ENCODE measurements at places on chromosomes 6 and 20. TPM values are rescaled to one million over a fixed set of nuclear protein-coding genes. Genes with fewer than 3 reads are reported as not detected.
A peak's percentile ranks its signal among the peaks of the same experiment; 100 is the strongest.

DNA sequence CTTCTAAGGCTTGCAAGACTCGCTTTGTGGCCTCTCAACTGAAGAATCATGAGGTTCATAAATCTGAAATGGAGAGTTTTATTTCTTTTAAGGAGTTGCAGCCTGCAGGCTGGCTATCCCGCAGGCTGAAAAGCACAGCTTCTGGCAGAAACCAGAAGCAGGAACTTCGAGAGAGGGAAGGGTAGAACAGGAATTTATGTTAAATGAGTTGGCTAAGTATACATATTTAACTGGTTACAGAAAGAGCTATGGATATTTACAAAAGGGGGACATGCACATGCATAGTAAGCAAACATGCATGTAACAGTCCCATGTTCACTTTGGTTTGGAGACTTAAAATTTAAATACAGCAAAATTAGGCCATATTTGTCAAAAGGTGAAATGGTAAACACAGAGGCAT, 787.0 kb downstream of the TFAP2A start:
- no peak overlapping the region for H3K4me3 ChIP-seq
- H3K27ac ChIP-seq, result no peak overlapping the region

AARS2 gene
- 4.4 TPM for polyA plus RNA-seq

- H3K27me3 ChIP-seq, result no peaks in the 10 kb centered on the region
- H3K27ac ChIP-seq, result no peak overlapping the region
- no peaks in the 10 kb centered on the region for H3K4me1 ChIP-seq
Observed at GRCh38 chr20:13493143-13493542, 145.6 kb downstream of the TASP1 start.

DNA sequence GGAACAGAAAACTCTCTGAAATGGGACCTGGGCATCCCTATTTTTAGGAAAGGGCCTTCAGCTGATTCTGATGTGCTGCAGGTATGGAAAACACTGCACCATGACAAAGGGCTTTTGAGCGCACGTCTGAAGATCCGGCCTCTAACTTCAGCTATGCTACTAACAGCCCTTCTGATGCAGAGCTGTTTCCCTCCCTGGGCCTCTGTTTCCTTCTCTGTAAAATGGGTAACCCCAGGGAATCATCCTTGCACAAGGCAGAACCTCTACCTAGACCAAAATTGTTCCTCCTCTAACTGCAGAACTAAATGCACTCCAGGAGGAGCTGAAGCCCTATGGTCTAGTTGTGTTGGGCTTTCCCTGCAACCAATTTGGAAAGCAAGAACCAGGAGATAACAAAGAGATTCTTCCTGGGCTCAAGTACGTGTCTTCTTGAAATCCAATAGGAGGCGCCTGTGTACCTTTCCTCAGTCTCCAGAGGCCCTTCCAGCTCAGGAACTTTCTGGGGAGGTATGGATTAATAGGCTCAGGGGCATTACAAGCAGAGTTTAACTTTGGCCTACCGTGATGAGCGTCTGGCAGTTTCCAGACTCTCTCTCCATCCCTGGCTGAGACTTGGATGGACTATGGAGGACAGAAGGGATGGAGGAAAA, 5.9 kb downstream of the GPX5 start:
- H3K4me1 ChIP-seq, result no peaks in the 10 kb centered on the region
- DNase-seq, result no peak
- H3K27ac ChIP-seq, result no peak overlapping the region
- H3K36me3 ChIP-seq, result no peaks in the 10 kb centered on the region

- H3K27ac ChIP-seq, result no peak overlapping the region
- no peak overlapping the region for H3K4me3 ChIP-seq
- no peaks in the 10 kb centered on the region for H3K36me3 ChIP-seq
- no peaks in the 10 kb centered on the region for H3K27me3 ChIP-seq
- DNase-seq, result no peak
Observed at GRCh38 chr6:69280858-69281257, 516.0 kb downstream of the LMBRD1 start.

DNA sequence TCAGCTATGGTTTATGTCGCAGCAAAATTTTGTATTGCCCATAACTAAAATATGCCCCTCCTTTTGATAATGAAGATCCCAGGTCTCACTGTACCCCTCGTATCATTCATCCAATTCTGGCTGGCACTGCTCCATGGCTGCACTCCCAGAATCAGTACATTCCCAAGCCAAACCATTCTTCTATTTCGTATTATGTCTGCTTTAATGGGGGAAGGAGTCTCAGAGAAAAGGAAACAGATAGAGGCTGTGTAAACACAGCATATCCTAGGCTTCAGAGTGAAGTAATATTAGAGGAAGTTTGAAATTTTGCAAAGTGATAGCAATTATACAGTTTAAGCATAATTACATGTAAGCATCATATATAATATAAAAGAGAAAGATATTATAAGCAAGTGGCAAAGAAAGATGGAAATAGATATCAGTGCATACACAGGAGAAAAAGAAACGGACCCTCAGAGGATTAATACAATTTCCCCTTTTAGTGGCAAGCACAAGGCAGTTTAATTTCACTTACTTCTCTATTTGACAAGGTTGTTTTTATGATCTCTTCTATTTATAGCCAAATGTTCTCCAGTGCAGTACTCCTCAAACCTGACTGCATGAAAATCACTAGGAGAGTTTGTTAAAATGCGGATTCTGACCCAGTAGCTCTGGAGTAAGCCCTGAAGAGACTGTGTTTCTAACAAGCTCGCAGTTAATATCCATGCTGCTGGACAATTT, 56.5 kb upstream of the TENT5A start:
- DNase-seq, result no peak
- no peaks in the 10 kb centered on the region for H3K36me3 ChIP-seq
- H3K27me3 ChIP-seq, result no peaks in the 10 kb centered on the region
- no peak overlapping the region for H3K27ac ChIP-seq

DNA sequence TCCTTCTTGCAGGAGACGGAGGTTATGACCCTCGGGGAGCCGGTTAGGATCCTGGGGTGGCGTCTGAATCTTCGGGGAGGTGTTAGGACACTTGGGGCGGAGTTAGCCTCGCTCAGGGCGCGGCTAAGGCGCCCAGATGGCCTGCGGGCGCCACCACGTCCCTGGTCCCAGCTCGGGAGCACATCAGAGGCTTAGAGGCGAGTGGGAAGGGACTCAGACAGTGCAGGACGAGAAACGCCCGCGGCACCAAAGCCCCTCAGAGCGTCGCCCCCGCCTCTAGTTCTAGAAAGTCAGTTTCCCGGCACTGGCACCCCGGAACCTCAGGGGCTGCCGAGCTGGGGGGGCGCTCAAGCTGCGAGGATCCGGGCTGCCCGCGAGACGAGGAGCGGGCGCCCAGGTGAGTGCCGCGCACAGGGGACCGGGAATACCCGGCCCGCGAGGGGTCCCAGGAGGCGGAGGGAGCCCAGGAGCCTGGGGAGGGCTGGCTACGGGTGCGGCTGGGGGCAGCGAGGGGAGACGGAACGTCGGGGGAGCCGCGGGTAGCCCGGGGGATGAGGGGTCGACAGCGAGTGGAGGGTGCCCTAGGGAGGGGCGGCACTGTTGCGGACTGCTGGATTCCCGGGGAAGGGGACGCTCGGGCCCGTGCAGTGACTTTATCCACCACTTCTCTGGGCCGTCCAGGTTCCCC, at the start of gene HCK:
HCK (plus strand) TSS at position 153 of the 688 bp plus-strand sequence.
- H3K4me1 ChIP-seq, result no peaks in the 10 kb centered on the region
- H3K4me3 ChIP-seq, result no peak within 1 kb of the TSS
- no peak within 1 kb of the TSS for H3K27ac ChIP-seq
- peak; percentile 78 for DNase-seq

SLC24A3 gene
- 8.8 TPM for polyA plus RNA-seq

DNA sequence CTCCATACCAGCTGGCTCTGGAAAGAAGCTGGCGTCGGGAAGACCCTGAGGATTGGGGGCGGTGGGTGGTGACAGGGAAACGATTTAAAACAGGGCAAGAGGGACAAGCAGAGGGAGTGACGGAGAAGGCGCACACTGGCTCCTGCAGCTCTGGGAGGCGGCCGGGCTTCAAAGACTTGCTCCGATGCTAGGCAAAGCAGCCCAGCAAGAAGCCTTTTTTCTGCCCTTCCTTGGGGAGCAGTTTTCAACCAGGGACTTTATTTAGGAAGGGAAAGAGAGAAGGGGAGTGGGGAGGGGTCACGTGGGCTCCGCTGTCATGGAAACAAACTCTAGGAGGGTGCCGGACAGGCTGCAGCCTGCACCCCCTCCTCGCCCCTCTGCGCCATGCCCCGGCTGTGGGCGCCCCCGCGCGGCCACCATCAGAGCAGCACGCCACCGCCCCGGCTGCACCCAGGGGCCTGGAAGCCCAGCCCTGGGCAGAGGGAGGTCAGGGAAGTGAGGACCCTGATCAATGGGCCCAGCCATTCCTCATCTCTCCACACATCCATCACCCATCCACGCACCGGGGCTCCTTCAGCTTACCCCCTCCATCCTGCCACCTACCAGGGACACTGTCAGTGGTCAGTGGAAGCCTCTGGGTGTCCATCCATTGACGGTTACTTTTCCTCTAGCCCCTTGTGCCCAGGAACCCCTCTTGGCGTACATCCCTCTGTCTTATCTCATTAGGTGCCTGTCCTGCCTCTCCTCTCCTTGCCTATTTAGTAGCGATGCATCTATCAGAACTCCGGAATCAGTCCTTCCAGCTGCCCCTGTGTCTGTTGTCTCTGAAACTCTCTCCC, 66.6 kb upstream of the CCDC167 start:
- no peaks in the 10 kb centered on the region for H3K4me1 ChIP-seq
- peak overlapping the region; percentile 13 for H3K4me3 ChIP-seq
- no peak overlapping the region for H3K27ac ChIP-seq
- H3K36me3 ChIP-seq, result no peaks in the 10 kb centered on the region
- H3K27me3 ChIP-seq, result no peaks in the 10 kb centered on the region
- peak; percentile 88 for DNase-seq

GHRH gene
- polyA plus RNA-seq, result not detected

DNA sequence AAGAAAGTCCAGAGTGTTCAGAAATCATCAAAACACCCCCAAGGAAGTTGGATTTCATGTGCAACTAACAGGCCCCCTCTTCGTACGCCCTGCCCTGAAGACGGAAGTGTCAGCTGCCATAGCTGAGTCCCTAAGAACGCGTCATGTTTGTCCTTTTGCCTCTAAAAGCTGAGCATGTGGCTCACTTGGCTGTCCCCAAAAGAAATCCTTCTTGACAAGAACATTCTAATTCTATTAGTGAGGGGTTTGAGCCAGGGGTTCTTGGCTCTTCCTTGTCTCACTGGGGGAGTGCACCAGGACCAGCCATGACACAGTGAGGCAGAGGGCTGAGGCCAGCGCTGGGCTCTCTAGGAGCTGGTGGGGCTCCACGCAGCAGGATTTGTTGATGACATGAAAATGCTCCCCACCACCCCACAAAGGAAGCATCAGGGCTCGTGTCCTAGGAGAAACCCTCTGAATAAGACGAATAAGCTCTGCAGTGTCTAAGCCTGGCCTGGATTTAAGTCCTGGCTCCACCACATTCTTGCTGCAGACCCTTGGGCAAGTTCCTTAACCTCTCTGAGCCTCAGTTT, 20.0 kb upstream of the SPO11 start:
- DNase-seq, result no peak
- H3K27me3 ChIP-seq, result no peaks in the 10 kb centered on the region
- no peaks in the 10 kb centered on the region for H3K36me3 ChIP-seq
- H3K4me1 ChIP-seq, result no peaks in the 10 kb centered on the region
- no peak overlapping the region for H3K27ac ChIP-seq

SLC18B1 gene
- polyA plus RNA-seq, result 6.9 TPM

DEFB125 gene
- polyA plus RNA-seq, result not detected

SLC2A4RG gene
- 86.7 TPM for polyA plus RNA-seq

DNA sequence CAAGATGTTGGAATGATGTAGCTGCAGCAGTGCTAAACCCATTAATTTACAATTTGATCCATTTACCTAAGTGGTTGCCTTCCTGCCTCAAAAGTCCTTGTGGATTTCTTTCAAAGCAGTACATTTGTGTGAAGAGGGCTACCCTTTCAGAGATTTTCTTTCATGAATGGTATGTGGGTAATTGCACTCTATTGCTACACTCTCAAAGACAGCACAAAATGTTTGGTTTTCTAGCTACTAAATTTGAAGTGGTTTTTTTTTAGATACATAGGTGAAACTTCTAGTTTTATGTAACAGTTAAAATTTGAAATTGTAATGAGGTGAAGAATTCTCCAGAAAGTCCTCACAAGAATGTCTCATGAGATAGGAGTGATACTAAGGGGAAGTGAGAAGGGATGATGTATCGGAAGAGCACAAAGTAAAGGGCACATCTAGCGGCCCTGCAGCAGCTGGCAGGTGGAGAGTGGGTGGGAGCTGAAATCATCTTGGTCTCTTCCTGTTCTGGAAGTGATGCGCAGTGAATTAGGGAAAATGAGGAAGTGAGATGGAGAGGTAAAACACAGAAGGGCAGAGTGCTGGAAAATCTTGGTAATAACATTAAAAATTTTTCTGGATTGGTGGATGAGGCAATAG, 236.8 kb upstream of the MAN1A1 start:
- no peaks in the 10 kb centered on the region for H3K4me1 ChIP-seq
- no peak for DNase-seq
- H3K27me3 ChIP-seq, result no peaks in the 10 kb centered on the region
- H3K36me3 ChIP-seq, result no peaks in the 10 kb centered on the region

GRCh38 chr6:35512740-35513139, at the start of gene TULP1:
TULP1 (minus strand) TSS chr6:35512896; CDS start chr6:35512858, 38 bp downstream.
- no peak within 1 kb of the TSS for H3K4me3 ChIP-seq
- no peak within 1 kb of the TSS for H3K27ac ChIP-seq
- H3K4me1 ChIP-seq, result no peaks in the 10 kb centered on the region
- no peaks in the 10 kb centered on the region for H3K27me3 ChIP-seq
- H3K36me3 ChIP-seq, result no peaks in the 10 kb centered on the region
- DNase-seq, result no peak

DNA sequence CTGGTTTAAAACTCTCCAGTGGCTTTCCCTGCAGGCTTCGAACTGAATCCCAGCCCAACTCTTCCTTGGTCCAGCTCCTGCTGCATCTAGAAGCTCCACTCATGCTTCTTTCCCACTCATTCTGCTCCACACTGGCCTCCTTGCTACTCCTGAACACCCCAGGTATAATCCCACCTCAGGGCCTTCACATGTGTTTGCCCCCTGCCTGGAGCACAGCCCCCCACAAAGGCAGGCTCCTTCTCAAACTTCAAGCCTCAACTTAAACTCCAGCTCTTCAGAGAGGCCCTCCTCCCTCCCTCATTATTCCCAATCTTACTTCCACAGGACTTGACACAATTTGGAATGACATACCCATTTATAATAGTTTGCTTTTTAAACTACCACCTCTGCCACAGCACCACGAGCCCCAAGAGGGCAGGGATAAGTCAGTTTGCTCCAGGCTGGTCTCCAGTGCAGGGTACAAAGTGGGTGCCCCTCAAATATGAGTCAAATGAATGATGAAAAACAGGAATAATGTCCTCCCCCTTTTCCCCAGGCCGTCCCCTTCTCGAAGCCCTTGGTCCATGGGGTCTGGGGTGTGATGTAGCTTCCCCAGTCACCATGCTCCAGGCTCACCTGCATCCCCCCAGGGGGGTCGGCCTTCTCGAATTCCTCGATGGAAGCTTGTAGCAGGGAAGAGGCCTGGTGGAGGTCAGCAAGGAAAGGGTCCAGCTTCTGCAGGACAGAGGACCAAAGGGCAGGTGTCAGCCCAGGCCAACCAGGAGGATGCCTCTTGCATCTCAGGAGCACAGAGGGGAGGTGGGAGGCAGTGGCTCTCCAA, 37.4 kb downstream of the KIAA1755 start:
- H3K36me3 ChIP-seq, result peaks cover 4% of the 10 kb centered on the region
- H3K4me1 ChIP-seq, result no peaks in the 10 kb centered on the region
- H3K27me3 ChIP-seq, result no peaks in the 10 kb centered on the region
- H3K4me3 ChIP-seq, result no peak overlapping the region
- H3K27ac ChIP-seq, result no peak overlapping the region
- DNase-seq, result peak; percentile 41

- H3K27me3 ChIP-seq, result no peaks in the 10 kb centered on the region
- H3K27ac ChIP-seq, result no peak overlapping the region
- no peak for DNase-seq
- no peaks in the 10 kb centered on the region for H3K4me1 ChIP-seq
- no peak overlapping the region for H3K4me3 ChIP-seq
Observed at GRCh38 chr6:113668641-113669408, 188.3 kb upstream of the MARCKS start.

Measured in aorta (tissue), 5 donors.